Trophoblast cell (in vitro differentiated cells and primary cell): ENCODE measurements at places on chromosomes 12 and 14.
A peak's percentile ranks its signal among the peaks of the same experiment; 100 is the strongest.

- DNase-seq, result no peak
Measured at GRCh38 chr12:3554371-3555115, 63.5 kb downstream of the PRMT8 start.

DNA sequence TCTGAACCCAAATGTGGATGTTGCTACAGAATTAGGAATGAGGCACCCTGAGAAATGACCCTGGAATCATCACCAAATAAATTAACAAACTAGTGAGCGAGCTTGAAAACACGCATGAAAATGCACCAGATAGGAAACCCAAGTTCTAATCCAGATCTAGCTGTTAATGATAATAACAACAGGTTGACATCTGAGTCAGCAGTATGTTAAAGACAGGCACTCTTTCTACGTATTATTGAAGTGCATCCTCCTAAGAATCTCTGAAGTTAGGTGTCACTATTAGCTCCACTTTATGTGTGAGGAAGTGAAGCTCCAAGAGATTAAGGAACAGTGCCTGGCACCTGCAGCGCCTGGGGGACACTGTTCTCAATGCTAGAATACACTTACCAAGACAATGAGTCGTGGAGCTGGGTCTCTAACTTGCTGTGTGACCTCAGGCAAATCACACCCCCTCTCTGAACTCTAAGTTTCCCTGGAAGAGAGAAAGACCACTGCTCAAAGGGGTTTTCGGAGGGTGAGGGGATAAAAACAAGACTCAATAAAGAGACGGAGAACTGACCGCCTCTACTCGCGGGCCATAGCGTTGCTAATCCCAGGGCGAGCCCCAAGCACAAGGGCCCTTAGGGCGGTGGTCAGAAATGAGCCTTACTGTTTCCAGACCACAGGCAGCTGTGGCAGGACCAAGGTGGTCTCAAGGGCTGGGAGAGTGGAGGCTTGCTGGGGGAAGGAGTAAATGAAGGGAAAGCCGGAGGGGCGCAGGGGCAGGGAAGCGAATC lies 2.1 kb downstream of the SLC6A12 start:
- DNase-seq, result no peak

- peak; percentile 80 for DNase-seq
Measured at GRCh38 chr14:68795597-68796417, 2.9 kb upstream of the ZFP36L1 start.

- no peak for DNase-seq
Measured at GRCh38 chr14:23566112-23566777, 1.3 kb downstream of the AP1G2 start.

- DNase-seq, result no peak
Measured at GRCh38 chr12:27355979-27356378, 23.3 kb downstream of the BMAL2 start.

- DNase-seq, result peak; percentile 27
Measured at GRCh38 chr14:57066887-57067513, 201.7 kb downstream of the EXOC5 start.

GRCh38 chr14:95413289-95414215 lies 93.8 kb upstream of the CLMN start:
- DNase-seq, result peak; percentile 56

GRCh38 chr12:46449856-46450255 lies 77.3 kb upstream of the SLC38A2 start:
- DNase-seq, result no peak

GRCh38 chr12:111304642-111305071 lies 64.2 kb downstream of the PHETA1 start:
- DNase-seq, result peak; percentile 58

DNA sequence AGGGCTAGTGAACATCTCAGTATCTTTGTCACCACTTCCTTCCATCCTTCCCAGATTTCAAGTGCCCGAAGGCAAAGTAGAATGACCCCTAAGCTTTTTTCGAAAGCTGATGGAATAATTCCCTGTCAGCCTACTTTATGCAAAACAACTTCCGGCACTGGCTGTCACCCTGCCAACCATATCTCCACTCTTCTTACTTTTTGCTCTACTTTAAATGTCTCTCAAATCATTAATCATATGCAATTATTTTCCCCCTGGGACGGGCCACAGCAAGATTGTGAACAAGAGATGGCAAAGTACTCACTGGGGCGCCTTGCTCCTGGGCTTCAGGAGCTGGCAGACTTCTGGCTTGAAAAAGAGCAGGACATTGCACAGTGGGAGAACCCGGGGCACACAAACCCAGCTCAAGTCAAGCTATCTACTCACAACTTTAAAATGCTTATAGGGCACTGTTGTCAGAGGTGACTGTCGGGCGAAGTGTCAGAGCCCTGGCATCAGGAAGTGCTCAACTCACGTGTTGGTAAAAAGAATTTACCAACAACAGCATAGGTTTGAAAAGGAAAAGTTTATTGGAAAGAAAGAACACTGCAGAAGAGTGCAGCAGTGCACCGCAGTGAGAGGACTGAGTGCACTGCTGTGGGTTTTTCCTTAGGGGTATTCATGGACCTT lies 373.5 kb downstream of the PAWR start:
- DNase-seq, result peak; percentile 58

DNA sequence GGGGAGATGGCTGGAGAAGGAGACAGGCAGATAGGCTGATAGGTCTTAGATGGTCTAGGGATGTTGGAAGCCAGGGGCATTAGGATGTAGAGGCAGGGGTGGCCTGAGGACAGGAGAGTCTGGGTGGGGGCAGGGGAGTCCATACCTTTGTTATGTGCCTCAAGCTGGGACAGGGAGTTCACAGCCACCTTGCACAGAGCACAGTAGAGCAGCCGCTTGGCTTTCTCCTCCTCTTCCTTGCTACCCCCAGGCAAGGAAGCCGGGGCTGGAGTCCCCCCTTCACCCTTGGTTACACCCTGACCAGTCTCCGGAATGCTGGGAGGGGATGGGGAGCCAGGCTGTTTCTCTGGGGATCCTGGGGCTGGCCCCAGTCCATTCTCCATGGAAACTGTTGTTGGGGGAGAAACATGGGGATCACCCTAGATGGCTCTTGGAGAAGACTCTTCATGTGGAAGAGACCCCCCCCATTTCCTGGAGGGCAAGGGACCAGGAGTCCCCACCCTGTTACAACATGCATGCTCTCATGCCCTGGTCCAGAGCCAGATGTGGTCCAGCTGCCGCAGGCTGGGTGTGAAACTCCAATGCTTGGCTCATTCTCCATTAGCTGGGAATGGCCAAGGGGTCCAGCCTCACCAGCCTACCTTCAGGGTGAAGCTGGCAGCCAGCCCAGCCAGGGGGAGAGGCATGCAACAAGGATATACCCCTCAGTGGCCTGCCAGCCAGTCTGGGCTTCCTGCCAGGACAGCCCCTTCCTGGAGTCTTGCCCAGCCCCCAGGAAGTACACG lies 7.2 kb upstream of the GPR84 start:
- DNase-seq, result no peak

GRCh38 chr14:79661752-79662151 lies 549.6 kb downstream of the DIO2 start:
- no peak for DNase-seq

DNA sequence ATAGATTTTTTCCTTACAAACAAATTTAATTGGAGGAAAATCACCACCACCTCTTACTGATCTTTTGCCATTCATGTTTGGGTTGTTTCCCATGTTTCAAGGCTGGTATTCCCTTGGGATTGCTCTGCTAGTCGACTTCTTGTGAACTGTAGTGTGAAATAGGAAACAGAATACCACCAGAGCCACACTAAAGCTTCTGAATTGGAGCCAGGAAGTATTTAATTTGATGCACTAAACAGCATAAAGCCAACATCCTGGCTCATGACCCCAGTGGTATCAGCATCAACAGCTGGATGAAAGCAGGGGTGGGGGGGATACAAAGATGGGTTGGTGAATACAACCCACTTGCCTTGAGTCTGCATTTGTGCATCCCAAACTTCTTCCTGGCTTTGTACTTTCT lies 127.5 kb downstream of the TBC1D30 start:
- no peak for DNase-seq

GRCh38 chr14:93540235-93540634 lies 109.5 kb downstream of the UNC79 start:
- DNase-seq, result no peak

DNA sequence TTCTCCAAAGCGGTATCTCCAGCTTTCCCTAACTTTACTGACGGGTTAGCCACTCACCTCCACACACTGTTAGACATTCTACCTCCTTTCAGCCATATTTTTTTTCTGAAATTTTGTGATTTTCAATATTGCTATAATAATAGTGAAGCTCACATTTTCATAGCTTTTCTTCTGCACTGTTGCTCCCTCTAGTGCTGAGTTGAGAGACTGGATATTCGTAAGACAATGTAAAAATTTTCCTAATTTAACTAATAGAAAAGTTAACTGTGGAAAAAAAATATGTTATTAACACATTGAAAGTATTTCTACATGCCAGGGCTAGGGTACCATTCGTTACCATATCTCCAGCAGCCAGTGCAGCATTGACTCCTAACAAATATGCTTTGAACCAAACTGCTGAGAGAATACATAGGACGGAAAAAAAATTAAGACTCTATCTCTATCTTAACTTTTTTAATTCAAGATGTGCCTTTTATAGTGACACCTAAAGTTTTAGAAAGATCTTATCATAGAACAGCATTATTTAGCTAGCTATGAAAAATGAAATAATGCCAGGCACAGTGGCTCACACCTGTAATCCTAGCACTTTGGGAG lies 48.7 kb upstream of the ABCC9 start:
- no peak for DNase-seq

DNA sequence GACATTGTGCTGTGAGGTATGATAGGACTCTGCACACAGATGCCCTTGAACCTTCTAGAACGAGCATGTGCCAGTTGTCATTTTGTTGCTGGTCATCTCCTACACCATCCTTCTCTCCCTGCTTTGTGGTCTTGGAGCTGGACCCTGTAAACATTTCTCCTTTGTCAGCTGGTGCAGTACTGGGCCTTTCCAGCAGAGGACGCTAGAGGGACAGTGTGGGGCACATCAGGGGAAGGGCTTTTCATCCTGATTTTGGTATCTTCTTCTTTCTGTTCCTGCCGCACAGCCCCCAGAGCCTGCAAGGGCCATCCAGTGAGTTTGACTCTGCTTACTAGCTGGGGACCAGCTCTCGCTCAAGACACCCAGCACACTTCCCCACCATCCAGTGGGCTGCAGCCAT lies 484.6 kb downstream of the AACS start:
- DNase-seq, result no peak

GRCh38 chr14:77529963-77530362 lies 31.3 kb upstream of the ISM2 start:
- DNase-seq, result peak; percentile 33

DNA sequence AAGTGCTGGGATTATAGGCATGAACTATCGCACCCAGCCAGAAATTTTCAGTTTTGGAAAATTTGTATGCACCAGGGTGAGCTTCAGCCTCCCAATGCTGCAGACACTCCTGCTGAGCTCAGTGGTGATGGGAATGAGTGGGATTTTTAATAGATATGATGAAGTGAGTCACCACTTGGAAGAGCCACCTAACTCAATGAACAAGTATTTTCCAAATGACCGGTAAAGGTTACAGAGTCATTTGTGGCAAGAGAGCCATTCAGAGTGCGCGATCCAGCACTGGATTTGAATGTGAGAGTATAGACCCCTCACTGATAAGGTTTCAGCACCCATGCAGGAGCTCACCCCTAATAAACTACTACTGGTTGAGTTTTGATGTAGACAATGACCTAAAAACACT lies 100.7 kb downstream of the PPP2R5C start:
- DNase-seq, result no peak

GRCh38 chr12:43282106-43282505 lies 269.9 kb downstream of the ADAMTS20 start:
- DNase-seq, result no peak

- peak; percentile 31 for DNase-seq
Measured at GRCh38 chr14:89399594-89400068, 17.4 kb downstream of the FOXN3 start.

- DNase-seq, result no peak
Measured at GRCh38 chr14:98136012-98136789, 1135.8 kb downstream of the BCL11B start.

- DNase-seq, result peak; percentile 84
Measured at GRCh38 chr12:2856051-2856450, 788 bp downstream of the TEX52 start.

GRCh38 chr12:59578254-59578653 lies 17.6 kb upstream of the SLC16A7 start:
- DNase-seq, result no peak

- DNase-seq, result no peak
Measured at GRCh38 chr12:96146747-96147146, 47.4 kb upstream of the ELK3 start.

- DNase-seq, result no peak
Measured at GRCh38 chr14:63243646-63244045, 39.4 kb downstream of the RHOJ start.

DNA sequence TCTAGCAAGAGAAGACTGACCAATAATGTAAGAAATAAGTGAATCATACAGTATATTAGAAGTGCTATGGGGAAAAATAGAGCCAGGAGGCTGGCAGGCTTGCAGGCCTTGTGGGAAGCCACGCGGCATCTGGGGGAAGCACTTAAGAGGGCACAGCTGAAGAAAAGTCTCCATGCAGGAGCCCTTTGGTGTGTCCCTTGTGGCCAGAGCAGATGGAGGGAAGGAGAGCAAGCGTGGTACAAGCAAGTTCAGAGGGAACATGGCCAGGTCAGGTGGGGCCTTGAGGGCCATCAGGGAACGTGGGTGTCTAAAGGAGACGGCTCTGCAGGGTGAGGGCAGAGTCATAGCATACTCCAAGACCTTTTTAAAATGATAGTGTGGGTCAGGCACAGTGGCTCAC lies 51.7 kb downstream of the LRRC74A start:
- no peak for DNase-seq

GRCh38 chr14:57464008-57464730 lies 29.5 kb downstream of the CCDC198 start:
- no peak for DNase-seq

DNA sequence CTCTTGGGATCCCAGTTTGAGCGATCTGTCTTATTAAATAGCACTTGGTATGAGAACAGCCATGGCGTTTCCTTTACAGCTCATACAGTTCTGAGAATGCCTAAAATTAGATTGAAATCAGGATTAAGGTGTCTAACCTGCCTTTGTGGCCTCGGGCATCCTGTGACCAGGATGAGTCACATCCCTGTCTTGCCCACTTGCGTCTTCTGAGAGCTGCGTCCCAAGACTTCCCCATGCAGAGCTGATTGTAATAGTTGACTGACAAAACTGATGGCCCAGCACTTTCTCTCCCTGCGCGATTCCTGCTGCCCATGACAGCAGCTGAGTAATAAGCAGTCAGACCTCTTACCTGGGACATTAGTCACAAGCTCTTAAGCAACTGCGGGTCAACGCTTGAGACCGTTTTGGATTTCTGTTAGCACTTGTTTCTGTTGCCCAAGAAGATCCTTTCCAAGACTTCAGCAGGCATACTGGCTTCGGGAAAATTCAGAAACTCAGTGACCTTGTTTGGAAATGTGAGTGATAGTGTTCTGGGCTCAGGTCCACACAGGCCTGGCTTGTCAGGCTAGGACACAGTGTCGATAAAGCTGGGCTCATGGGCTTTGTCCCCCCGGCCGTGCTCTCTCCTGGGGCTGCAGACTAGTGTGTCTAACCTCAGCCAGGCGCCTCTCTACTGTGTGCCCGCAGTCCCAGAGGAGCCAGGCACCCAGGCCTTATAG lies 169.9 kb upstream of the HIF1A start:
- peak; percentile 99 for DNase-seq

- no peak for DNase-seq
Measured at GRCh38 chr12:104703372-104703771, 246.6 kb downstream of the CHST11 start.

GRCh38 chr14:51298895-51299294 lies 58.8 kb downstream of the TMX1 start:
- DNase-seq, result no peak

GRCh38 chr14:95444132-95445129 lies 72.0 kb downstream of the SYNE3 start:
- DNase-seq, result no peak

- DNase-seq, result no peak
Measured at GRCh38 chr12:101981868-101982267, 79.9 kb downstream of the WASHC3 start.

GRCh38 chr14:58060898-58061297 lies 91.1 kb downstream of the ARMH4 start:
- DNase-seq, result no peak
